H7 (cell line): ENCODE measurements at places on chromosomes 2 and 18.

DNA sequence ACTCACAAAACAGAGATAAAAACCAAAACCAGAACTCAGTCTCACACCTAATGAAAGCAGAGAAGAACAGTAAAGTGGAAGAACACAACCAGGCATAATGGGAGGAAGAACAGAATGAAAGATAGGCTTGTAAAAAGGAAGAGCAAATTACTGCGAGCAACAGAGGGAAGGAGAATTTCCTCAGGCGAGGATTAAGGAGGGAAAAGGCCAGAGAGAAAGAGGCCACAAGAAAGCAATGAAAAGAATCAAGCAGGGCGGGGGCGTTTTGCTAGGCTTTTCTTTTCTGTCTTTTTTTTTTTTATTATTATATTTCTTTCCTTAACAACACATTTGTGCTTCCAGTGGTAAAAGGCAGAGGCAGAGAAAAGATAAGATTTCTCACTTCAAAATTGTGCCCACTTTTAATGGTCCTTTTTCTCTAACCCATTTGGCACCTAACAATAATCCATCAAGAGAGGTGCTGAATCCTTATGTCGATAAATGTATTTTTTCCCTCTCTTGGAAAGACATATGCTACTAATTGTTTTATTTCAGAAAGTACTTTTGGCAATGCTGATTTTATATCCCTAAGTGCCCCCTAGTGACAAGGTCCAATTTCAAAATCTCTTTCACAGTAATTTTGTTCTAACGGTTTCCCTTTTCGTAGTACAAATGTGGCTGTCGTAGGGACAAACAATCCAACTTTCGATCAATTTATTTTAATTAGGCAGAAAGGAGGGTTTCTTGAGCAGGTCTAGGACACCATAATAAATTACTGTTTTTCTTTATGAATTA is 138.7 kb upstream of the AQP4 start:
- no peak for DNase-seq

GRCh38 chr2:101815154-101815553 is 117.6 kb downstream of the MAP4K4 start:
- no peak for DNase-seq

DNA sequence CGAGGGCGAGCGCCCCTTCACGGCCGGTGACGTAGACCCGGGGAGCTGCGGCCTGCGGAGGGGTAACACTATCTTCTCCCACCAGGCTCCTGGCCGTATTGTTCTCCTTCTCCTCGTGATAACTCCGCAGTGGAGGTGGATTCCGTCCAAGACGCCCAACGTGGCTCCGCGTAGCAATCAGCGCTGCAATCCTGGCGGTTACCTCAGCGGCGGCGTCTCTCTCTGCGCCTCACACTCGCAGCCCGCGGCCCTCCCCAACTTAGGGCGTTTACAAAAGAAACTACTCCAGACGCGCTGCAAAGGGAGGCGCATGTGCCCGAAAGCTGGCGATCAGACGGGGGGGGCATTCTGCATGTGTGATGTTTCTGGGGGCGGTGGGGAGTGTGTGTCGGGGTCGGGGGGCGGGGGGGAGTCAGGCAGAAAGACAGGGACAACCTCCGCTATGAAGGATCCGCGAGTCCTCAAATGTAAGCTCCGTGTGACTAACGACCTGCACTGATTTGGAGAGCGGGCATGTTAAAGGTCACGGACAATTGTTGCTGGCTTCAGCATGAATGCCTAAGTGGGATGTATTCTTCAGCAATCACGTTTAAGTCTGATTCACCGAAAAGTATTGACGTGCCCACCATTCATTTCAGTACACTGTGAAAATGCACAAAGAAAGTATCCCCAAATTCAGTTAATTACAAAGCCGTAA is 1.3 kb upstream of the ZNF516 start:
- DNase-seq = peak; percentile 80

DNA sequence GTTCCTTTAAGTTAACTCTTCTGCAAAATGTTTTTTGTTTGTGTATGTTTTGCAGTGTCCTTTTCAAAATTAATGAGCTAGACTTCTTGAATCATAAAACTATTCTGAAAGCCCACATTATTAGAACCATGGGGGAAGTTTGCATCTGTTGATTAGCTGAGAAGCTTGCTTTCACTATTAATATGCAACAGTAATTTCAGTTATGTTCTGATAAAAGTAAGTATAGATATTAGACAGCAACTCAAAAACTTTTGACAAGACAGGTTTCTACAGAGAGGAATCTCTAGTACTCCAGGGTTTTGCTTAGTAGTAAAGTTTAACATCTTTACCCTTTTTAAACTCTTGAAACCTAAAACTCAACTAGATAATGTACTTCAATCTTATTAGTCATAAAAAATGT is 147.8 kb downstream of the UBE2E3 start:
- no peak for DNase-seq

- peak; percentile 5 for DNase-seq
These were observed 45.3 kb downstream of the LRPPRC start for GRCh38 chr2:43950383-43951008.

DNA sequence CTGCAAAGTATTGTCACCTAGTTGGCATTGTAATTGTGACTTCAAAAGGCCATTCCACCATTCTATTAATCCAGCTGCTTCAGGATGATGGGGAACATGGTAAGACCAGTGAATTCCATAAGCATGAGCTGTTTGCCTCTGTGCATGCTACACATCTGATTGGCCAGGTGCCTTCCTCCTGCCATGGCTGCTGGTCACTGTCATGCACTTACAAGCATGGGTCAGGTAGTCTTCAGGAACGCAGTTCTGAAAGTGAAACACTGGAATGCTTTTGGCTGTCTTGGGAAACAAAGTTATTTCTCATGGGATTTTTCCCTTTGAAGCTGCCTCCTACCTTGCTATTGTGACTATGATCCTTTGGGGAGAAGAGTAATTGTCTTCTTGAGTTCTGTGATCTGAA is 267.6 kb downstream of the GBX2 start:
- DNase-seq = no peak

- DNase-seq = no peak
These were observed 8.4 kb downstream of the SANBR start for GRCh38 chr2:61074100-61074499.

DNA sequence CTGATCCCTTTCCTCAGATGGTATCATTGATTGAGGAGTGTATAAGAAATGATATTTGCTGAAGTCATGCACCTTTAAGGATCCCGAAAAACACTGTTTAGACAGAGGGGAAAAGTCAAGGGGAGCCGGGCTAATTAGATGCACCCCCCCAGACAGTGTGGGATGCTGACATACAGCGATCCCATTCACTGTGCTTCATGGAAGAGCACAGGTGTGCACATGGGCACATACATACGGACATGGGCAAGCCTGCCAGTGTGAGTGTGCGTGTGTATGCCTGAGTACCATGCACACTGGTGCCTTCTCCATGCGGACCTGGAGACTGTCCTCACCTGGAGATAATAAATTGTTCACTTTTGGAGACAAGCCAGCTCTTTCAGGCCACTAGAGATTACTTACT is 22.6 kb downstream of the MEIS1 start:
- no peak for DNase-seq

DNA sequence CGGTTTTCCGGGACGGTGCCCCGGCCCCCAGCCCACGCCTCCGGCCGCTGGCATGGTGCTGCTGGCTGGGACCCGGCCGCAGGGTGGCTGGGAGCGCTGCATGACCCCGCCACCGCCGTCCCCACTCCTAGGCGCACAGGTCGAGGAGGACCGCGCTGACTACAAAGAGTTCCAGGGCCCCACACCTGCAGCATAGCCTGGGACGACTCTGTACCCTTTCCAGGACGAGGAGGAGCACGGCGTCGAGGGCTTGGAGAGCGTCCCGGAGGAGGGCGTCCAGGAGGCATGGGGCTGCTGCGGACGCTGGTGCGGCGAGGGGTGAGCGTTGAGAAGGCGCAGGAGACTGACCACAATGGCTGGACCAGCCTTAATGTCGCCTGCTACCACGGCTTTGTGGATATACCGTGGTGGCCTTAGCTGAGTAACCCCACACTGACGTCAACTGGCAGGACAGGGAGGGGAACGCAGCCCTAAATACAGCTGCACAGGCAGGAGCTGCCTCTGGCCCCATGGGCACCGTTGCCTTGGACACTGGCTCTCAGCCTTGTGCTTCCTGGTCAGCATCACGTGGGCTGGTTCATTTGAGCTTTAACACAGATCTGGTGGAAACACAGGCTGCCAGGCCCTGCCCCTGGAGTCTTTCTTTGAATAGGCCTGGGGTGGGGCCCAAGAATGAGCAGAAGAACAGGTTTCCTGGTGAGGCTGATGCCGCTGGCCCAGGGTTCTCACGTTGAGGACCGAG is 40.9 kb upstream of the TRIM43B start:
- DNase-seq = no peak

DNA sequence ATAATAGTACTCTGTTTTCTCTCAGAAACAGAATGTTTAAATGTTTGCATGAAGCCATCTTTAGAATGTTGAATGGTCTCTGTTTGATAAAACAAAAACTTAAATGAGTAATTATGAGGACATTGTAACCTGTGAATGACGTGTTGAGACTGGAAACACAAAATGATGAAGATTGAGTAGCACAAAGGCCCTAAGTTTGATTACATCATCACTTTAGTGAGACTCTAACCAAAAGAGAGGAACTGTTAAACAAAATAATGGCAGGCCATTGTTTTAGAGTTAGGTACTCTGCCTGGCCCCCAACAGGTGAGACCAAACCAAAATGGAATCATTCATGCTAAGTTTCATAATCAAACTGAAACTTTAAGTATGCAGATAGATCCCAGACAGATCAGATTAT is 1561.7 kb upstream of the SLC39A10 start:
- DNase-seq = no peak

DNA sequence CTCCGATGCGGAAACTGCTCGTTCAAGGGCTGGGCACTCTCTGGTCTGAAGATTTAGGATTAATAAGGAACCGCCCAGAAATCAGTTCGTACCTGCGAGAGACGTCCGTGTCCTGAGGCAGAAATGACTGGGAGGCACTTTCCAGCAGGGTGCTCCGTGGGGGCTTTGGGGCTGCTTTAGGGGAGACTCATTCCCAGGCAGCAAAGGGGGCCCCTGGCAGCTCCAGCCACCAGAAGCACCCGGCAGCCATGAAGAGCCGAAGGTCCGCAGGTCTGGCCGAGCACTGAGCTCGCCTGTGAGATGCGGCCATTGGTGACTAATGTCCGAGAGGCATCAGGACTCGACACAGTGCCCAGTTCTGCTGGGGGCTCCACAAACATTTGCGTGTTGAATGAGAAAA is 20.9 kb downstream of the KCNG2 start:
- DNase-seq = peak; percentile 45

GRCh38 chr2:15736396-15737180 is 144.9 kb downstream of the DDX1 start:
- DNase-seq = no peak

DNA sequence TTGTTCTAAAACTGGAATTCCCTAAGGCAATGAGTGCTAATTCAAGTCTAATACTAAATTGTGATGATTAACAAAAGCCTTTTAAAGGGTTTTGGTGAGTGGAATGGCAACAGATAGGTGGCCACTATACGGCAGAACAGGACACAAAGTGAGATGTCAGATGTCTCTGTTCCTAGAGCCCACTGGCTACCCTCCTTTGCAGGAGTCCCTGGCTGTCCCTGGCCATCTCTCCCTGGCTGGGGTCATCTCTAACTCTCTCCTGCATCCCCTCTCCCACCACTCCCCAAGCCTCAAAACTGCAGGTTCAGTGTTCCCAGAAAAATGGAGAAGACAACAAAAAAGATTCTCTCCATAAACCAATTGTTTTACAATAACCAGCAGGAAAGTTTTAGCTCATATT is 79.2 kb downstream of the MDH1 start:
- DNase-seq = peak; percentile 13

GRCh38 chr2:76958749-76959148 is 563.4 kb downstream of the LRRTM4 start:
- DNase-seq = peak; percentile 3

DNA sequence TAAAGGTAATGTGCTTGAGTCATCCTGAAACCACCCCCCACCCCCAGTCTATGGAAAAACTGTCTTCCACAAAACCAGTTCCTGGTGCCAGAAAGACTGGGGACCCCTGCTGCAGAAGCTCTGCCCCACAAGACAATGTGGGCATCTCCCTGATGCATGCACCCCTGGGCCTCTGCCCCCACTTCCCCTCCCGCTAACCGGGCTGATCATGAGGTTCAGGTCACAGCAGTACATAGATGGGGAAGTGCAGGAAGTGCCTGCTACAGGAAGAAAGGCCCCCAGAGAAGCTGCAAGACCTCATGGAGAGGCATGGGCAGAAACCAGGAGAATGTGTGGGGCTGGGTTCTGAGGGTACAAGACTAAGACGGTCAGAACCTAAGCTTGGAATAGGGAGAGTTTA is 243.4 kb upstream of the ID2 start:
- no peak for DNase-seq

GRCh38 chr2:176583607-176584006 is 314.4 kb downstream of the MTX2 start:
- no peak for DNase-seq

GRCh38 chr2:54897420-54898310 is 152.6 kb downstream of the RTN4 start:
- no peak for DNase-seq

- peak; percentile 20 for DNase-seq
These were observed 232.4 kb downstream of the MEIS1 start for GRCh38 chr2:66667301-66667700.

- no peak for DNase-seq
These were observed 1287.8 kb upstream of the TMEFF2 start for GRCh38 chr2:193482557-193482956.

- no peak for DNase-seq
These were observed 2.9 kb upstream of the PKDCC start for GRCh38 chr2:42044939-42045338.

DNA sequence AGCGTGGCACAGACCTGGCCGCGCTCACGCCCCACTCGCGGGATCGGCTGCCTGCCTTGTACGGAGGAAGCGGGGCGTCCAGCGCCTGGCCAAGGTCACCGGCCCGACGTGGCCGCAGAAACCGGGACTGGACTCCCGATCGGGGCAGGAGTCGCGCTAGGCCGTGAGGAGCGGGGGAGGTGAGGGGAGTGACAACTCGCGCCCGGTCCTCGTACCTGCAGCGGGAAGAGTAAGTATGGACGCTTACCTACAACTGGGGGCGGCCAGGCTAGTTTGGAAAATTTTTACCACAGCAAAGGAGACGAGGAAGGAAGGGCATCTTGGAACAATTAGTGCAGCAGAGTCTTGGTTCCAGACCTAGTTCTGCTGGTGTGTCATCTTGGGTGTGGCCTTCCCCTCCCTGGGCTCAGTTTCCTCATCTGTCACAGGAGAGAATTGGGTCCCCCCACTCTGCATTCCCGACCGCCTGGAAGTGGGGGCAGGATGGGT is 693 bp downstream of the UBE2F start:
- peak; percentile 76 for DNase-seq
